Left forelimb (tissue), 1 donor: ENCODE measurements at places on chromosomes 7 and 10.

DNA sequence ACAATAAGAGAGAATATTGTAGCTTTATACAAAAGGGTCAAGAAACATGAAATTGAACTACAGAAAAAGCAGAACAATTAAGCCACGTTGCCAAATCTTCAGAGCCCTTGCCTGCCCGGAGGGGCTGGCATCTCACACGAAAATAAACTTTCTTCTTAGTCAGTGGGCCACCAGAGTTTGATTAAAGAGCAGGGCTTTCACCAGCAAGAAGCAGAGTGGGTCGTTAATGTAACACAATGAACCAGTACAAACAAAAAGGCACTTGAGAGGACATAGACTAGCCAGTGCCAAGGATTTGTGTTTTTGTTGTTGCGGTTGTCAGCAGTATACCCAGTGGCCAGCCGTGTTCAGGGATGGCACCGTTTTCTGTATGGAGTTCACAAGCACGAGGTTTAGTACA is 155.4 kb downstream of the NRP1 start:
- DNase-seq: no peak

GRCh38 chr10:133166828-133167692 is 7.0 kb downstream of the KNDC1 start:
- DNase-seq: peak; percentile 76

- peak; percentile 79 for DNase-seq
These were observed 44.8 kb downstream of the ZNF800 start for GRCh38 chr7:127347567-127348246.

DNA sequence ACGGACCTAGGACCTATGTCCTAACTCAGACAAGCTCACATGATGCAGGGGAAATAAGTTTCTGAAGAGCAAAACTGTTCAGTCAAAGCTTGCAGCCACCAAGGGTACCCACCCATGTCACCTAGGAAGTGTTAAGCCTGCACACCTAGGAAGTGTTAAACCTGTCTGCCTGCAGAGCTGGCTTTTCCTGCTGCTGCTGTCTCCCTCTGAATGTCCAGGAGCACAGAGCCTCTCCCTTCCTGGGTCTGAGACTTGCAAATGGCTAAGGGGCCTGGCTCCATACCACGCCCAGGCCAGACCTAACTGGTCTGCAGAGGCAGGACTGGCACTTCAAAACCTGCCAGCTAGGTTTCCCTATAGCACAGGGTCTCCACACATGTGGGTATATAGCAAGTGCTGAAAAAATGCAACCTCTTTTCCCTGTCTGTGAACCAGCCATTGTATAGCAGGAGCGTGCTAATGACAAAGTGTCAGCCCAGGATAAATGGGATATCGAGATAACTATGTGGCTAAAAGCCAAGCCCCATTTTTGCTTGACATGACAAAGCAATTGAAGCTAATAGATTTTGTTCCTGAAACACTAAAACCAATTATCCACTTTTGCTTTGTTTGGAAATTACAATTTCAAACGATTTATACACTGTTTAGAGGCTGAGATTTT is 1.5 kb downstream of the GDF2 start:
- peak; percentile 40 for DNase-seq

DNA sequence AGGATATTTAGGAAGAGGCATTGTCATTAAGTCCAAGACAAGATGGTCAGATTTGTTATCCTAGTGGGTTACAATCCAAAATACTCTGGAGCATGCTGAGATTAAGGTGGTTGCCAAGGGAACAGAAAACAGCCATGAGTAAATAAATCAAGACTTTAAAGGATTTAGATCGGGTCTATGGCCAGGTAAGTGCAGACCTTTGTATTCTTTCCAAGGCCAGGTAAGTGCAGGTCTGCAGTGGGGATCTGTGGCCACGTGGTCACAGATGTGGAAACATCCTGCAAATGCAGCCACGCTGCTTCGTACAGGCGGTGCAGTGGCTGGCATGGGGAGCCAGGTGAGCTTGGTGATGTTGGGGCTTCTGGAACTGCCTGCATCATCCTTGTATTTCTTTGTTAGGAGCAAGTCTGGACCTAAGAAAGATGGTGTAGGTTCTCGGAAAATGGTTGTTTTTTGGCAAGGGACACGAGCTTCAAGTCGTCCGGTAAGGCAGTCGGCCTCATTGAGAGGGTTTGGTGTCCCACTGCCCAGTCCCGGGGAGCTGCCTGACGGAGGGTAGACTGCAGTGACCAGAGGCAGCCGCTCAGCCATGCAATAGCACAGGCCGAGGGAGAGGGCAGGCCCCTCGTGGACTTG is 21.8 kb downstream of the ZNF775 start:
- DNase-seq: no peak

DNA sequence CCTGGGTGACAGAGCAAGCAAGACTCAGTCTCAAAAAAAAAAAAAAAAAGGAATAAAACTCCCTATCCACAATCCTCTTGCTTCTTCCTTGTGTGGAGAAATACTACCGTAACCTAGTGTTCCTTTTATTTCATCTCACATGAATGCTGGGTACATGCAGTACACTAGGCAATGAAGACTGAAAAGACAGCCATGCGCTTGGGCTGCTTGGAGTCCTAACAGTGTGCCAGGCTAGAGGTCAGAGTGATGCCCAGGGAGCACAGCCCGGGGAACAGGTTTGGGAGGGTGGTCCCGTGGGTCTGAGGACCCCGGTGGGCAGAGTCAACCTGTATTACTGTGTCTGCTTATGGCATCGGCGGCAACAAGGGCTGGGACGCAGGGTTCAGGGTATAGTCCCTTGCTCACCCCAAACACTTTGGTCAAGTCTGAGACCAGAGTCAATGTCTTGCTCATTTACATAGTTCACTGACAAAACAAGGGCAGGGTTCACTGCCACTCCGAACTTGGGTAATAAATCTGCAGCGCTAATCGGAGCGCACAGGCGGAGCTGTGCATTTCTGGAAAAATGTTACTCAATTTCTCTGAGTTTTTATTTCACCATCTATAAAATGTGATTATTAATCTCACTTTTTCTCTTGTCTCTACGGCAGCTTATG is 118.0 kb downstream of the CLEC2L start:
- DNase-seq: no peak

DNA sequence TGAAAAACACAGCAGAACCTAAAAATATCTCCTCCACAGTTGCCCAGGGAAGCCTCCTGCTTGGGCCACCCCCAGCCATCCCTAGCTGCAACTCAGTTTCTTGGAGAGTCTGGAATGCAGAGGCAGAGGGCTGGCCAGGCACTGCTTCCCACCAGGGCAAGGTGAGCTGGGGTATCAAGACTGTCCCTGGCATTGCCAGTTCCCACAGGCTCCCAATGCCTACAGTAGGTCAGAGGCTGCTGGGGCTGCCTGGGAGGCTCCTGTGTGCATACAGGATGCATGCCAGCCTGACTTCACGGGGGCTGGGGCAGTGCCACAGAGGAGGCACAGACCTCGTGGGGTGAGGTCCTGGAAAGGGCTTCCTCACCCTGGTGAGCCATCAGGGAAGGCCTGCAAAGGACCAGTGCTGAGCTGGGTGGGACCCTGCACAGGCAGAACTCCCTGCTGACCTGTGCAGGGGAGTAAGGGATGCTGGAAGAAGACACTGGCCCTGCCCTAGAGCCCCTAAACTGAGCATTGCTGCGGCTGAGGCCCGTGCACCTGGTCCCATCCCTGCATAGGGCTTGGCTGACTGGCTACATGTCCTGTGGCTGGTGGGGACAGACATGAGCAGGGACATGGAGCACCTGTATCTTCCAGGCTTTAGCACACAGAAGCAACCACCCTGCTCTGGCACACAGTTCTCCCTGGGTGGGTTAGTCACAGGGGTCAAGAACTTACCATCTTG is 121.9 kb upstream of the RET start:
- peak; percentile 53 for DNase-seq

DNA sequence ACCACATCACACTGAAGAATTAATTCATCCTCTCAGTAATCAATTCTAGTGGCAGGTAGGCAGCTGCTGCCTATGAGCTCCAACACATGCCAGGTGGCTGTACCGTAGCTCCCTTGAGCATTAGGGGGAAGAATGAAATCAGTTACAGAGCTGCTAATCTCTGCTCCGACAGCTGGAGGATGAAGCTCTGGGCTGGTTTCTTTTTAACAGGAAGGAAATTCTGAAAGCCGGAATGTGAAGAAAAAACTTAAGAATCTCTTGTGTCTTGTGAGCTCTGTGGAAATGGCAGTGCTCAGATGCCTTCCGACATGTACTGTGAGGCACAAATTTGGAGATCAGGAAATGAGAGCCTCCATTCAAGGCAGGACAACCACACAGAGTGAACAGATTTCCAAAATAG is 2.8 kb upstream of the AHCYL2 start:
- DNase-seq: no peak

GRCh38 chr7:17041324-17041723 is 159.5 kb upstream of the AGR3 start:
- no peak for DNase-seq

GRCh38 chr7:133331861-133332260 is 79.0 kb downstream of the EXOC4 start:
- no peak for DNase-seq

GRCh38 chr7:70614237-70615045 is 517.5 kb upstream of the GALNT17 start:
- peak; percentile 89 for DNase-seq

DNA sequence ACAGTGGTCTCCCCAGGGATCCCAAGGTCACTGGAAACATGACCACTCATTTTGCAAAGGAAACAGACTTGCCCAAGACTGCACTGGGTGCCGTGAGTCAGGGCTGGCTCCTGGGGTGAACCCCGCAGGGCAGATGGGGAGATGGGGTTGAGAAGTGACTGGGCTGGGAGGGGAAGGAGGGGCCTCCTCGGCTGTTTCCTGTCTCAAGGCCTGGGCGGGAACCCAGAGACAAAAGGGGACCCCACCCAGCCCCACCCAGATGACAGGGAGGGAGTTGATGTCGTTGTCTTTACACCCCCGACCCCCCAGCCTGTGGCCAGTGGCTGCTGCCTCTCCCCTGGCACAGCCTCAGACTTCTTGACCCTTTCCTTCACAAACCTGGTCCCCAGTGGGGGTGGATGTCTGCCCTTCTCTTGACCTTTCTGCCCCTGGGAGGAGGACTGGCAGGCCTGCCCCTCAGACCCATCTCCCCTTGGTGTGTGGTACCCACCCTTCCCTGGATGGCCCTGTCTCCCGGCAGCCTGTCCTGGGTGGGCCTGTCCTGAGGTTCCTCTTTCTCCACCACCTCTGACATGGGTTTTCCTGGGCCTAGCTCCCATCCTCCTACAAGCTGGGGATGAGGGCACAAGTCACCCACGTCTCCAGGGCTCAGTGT is 1.4 kb downstream of the MYO1G start:
- no peak for DNase-seq

DNA sequence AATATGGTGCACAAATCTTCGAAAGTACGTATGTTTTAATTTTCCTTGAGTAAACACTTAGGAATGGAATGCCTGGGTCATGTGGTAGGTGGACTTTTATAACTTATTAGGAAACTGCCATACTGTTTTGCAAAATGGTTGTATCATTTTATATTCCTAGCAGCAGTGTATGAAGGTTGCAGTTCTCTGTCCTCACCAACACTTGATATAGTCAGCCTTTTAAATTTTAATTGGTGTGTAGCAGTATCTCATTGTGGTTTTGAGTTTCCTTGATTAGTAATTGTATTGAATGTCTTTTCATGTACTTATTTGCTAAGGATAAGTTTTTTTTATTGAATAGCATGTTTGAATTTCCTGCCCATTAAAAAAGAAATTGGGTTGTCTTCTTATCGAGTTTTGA is 926 bp upstream of the PCBD1 start:
- no peak for DNase-seq

DNA sequence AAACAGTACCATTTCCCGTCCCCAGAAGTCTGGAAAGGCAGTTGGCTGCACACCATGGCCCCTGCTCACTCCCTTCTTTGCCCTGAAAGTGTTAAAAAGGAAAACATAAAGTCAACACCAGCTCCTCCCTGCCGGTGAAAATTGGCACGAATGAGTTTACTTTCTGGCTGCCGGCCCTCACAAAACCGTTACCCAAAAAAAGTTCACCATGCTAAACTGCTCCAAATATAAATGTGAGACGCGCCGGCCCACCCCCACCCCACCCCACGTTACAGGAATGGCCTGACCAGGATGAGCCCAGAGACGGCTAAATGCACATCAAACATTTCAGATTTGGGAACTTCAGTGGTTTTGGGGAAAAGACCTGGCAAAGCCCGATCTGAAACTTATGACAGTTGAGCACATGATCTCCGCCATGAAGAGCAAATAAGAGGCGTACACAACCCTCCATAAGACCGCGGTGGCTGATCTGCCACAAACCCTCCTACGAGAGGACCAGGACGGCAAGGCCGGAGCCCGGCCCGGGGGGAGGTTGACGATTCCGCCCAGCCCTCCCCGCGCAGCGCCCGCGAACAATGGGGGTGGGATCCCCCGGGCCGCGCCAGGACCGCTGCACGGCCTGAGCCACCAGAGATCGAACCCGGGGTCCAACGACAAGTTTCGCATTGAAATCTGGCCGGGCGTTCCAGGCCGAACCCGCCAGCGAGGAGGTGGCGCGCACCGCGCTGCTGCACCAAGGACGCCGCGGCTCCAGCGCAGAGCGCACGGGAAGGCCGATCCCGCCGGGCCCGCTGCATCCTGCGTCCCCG is 952 bp downstream of the DIP2C start:
- DNase-seq: no peak

DNA sequence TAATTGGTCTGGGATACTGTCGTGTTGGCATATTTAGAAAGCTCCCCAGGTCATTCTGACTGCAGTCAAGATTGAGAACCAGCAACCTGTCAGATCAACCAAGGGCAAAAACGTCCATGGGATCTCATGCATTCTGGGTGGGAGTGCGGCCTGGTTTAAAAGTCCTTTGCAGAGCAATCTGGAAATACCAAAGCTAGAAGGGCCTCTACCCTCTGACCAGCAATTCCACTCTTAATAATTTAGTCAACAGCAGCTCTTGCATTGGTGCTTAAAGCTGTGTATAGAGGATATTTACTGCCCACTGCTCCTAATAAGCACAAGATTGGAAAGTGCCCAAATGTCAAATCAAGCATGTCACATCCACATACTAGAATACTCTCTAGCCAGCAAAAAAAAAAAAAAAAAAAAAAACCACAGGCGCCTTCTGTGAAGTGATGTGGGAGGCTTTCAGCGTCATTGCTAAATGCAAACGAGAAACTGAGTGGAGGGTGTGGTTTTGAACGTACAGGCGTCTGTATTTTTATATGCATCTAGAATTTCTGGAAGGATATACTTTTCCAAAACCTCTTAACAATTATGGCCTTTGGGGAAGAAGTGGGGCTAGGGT is 44.8 kb upstream of the HSPA12A start:
- no peak for DNase-seq

- peak; percentile 15 for DNase-seq
These were observed 86.2 kb downstream of the GLRX3 start for GRCh38 chr10:130222381-130222780.

DNA sequence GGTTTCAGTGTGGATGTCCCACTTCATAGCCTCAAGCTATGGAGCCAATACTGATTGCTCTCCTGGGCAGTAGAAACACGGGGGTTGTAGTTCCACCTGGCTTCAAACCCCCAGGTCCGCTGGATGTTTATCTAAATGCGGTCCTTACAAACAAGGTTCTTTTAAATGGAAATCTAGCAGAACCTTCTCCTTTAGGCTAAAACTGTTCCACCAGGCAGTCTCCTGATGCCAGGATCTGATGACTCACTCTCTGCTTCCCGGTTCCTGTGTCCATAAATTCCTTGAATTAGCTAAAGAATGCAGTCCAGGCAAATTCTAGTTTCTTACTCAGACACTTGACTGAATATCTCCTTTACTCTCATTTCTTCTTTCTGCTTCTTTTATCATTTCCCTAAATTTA is 108.4 kb upstream of the FAM3C start:
- no peak for DNase-seq
